Cortex of kidney (tissue), 1 donor: ENCODE measurements at places on chromosomes 3 and 15.

DNA sequence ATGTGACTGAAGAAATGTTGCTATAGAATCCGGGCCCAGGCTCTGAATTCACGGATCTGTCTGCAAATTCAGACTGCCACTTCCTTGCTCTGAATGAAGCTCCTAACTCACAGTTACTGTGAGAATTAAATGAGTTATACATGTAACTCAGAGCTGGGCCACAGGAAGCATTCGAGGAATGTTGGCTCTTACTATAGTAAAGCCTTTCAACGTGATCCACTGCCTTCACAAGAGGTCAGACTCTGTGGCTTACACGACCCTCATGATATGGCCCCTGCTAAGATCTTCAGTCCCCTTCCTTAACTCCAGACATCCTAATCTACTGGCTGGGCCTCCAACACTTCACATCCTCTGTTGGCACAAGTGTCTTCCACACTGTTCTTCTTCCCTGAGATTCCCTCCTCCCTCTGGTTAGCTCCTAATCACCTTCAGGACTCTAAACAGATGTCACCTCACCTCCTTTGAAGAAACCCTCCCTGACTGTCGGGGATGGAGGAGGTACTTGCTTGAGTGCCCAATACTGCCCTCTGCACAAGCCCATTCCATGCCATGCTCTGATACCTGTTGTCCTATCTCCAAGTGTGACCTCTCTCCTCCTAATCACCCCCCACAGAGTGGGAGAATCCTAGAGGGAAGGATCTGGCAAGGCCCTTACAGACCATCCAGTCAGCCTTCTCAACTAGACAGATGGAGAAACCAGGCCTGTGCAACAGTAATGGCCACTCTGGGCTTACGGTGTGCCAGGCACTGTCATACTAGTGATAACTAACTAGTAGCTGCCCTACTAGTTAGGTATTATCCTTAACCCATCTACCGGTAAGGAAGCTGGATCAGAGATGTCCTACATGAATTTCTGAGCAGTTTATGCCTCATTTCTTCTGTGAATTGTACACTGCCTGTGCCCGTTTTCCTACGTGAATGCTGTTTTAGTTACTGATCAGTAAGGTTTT, 1.3 kb downstream of the ACTR8 start:
- DNase-seq = no peak

- no peak for DNase-seq
Measured at GRCh38 chr3:10010421-10010877, 15.8 kb upstream of the FANCD2 start.

- no peak for DNase-seq
Measured at GRCh38 chr3:191261304-191261638, 62.2 kb downstream of the OSTN start.

DNA sequence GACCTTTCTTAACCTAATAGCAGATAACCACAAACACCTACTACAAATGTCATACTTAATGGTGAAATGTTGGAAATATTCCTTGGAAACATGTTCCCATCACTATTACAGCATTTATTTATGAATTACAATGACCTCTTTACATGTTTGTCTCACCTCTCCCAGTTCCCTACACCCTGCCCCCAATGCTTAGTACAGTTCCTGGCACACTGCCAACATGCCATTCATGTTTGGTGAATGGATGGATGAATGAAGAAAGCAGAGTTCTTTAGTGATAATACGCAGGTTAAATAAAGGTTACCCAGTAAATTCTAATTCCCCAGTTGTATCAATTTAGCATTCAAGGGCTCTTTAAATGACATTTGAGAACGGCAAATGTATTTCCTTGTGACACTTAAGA, 259.9 kb upstream of the ATP11B start:
- DNase-seq = no peak

DNA sequence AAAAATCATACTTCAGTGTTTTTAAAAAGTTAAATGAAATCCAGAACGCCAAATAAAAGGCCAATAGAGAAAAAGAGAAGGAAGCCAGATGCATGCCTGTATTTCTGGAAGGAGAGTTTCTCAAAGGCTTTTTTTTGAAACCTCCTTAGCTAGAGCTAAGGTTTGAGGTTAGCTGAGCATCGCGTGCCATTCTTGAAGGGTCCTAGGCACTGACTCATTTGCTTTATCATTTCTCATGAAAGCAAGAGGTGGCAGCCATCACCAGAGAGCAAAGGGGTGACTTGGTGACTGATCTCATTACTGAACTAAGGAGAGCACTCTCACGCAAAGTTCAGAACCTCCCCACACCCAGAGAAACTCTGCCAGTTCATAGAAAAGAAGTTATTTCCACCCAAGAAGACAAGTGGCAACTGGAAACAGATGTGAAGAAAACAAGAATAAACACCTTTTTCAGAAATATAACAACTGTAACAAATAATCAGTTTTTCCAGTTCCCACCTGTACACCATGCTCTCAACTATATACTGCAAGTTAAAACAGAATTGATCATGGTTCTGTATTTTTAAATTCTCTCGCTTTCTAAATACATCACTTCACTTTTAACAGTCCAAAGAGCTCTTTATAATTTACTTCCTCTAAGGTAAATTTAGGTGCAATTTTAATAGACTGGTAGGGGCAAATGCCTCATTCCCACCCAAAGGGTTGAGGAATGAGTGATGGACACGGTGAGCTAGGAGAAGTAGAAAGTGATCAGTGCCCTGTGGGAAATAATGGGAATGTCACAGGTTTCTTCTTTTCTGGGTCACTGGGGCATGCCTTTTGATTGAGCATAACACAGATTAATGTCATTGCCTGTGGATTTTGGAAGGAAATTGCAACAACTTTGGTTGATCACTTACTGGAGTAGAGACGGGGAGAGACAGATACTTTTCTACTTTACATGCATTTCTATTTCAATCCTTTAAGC, 24.7 kb downstream of the GPR15 start:
- DNase-seq = no peak

DNA sequence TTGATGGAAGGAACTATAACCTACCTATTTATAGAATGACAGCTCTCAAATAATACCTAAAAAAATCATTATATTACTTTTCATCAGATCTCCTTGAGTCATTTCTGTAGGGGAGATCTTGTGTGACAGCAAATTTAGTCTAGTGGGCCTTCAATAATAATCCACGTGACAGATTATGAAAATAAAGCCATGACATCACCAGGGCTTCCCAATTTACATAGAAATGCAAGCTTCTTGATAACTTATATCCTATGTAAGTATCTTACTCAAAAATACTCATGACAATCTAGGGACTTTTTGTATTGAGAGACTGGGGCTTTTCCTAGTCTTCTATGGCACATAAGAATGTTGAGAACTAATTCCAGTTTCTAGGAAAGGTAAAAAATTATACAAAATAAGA, 21.6 kb downstream of the IFT57 start:
- no peak for DNase-seq

DNA sequence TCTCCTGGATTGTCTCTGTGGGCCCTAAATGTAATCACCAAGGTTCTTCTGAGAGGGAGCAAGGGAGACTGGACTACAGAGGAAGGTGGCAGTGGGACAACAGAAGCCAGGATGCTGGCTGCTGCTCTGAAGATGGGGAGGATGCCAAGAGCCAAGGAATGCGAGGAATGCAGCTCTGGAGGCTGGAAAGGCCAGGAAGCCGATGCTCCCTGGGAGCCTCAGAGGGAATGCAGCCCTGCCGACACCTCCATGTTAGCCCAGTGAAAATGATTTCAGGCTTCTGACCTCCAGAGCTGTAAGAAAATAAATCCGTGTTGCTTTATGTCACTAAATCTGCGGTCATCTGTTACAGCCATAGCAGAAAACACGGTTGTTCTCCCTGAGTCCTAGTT, 44.1 kb downstream of the UMPS start:
- DNase-seq = no peak

GRCh38 chr3:180306691-180307090, 270.0 kb upstream of the PEX5L start:
- no peak for DNase-seq

- DNase-seq = no peak
Measured at GRCh38 chr15:77542491-77543001, 90.2 kb downstream of the LINGO1 start.

DNA sequence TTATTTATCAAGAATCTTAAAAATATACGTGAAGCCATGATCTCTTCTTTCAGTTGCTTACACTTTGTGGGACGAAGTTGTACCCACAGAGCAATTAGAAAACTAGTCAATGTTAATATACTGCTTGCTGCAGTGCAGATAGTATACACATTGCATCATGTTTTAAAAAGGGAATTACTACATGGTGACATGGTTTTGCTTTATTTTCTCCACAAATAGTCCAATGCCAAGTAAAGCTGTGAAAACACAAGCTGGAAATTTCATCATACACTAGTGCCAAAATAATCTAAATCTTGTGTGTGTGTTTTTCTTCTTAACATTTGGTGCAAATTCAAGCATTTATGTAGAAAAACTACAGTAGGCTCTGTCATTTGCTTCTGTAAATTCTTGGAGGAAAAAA, 233.0 kb downstream of the EPHA3 start:
- no peak for DNase-seq

DNA sequence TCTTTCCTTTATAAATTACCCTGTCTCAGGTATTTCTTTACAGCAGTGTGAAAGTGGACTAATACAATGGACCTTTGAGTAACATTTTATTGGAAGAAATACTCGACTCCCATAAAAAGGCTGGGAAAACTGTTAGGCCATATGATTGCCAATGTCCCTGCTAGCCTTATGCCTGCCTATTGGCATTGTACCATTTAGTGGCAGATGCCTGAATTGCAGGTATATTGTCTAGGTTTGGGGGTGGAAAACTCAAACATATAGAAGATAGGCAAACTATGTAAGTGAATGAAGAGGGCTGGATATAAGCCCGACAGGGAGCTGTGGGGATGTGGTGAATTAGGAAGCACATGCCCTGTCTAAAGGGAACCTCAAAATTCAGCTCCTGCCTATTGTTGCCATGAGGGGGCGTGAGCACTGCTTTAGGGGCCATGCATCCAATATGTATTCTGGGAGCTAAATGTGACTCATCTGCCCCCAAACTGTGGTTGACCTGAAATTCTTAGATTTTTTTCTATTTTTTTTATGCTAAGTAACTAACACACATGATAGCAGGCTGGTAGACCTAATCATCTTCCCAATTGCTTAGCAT, 65.2 kb upstream of the TRA2B start:
- DNase-seq = no peak

- DNase-seq = no peak
Measured at GRCh38 chr3:186525369-186526255, 18.6 kb downstream of the CRYGS start.

- no peak for DNase-seq
Measured at GRCh38 chr15:23690450-23690852, 3.3 kb upstream of the NDN start.

GRCh38 chr3:184491867-184492615, 69.5 kb upstream of the EPHB3 start:
- DNase-seq = no peak

DNA sequence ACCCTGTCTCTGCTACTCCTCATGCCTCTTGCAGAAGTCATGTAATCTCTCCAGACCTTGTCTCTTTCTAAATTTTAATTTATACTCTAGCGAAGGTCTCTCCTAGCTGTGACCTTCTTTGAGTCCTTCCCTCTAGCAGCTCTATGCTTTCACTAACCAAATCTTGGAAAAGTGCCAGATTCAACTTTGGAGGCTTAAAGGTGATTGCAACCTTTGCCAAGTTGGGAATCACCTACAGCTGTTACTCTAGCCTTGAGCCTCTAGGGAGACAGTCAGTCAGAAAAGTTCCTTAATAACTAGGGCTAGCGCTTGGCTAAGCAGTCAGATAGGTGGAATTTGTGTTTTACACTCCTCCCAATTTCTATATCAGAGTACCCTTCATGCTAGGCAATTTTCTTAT, 46.1 kb upstream of the ABI3BP start:
- no peak for DNase-seq

GRCh38 chr15:100764778-100765466, 114.7 kb upstream of the ALDH1A3 start:
- no peak for DNase-seq

GRCh38 chr3:87145553-87145952, 81.6 kb upstream of the CHMP2B start:
- DNase-seq = no peak

GRCh38 chr15:23663232-23663631, 15.6 kb upstream of the MAGEL2 start:
- no peak for DNase-seq

GRCh38 chr3:138049157-138049919, 39.4 kb downstream of the CLDN18 start:
- DNase-seq = no peak

GRCh38 chr3:17473761-17474160, 268.7 kb downstream of the TBC1D5 start:
- no peak for DNase-seq

DNA sequence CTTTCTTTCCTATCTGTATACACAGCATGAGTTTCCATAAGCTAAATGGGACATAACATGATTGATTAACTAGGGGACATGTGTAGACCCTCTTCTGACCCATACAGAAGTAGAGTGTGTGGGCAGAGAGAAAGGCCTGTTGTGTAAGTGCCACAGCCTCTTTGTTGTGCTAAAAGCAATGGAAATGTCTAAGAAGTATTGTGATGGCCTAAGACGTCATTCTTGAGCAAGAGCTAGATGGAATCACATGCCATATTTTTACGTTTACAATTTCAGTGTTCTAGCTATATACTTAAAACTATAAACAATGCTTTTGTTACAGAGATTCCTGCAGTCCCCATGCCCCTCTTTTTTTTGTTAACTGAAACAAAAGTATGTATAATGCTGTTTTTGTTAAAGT, 61.9 kb downstream of the CD47 start:
- DNase-seq = no peak

DNA sequence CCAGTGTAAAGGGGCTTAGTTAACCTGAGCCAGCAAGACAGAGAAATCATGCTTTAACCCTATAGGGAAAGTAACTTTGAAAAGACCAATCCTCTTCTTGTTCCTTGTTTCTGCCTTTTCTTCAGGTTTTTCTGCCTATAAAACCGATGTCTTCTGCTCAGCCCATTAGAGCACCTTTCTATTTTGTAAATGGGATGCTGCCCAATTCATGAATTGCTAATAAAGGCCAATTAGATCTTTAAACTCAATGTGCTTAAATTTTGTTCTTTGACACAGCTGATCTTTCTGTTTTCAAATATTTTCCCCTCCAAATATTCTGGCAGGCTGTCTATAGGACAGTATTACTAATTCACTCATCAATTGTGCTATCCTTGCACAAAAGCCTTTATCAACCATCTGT, 33.8 kb upstream of the SPTSSB start:
- DNase-seq = no peak

GRCh38 chr3:13140596-13140995, 67.4 kb upstream of the IQSEC1 start:
- no peak for DNase-seq

DNA sequence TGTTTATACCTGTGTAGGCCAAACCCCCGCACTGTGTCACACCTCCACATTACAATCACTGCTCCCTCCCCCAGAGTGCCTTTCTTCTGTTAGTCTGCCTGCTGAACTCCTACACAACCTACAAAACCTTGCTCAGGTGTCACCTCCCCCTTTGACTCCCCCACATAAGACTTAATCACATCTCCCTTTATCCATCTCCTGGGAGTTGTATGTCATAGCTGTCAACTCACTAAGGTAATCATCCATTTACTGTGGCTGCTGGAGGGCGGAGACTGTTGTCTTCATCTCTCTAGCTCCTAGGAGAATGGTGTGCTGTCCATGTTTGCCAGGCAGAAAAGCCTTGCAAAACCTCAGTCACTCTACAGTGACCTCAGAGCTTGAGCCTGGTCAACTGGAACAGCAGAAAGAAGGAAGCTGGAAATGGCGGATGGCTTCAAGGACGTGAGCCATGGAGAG, 43.8 kb downstream of the ZNF710 start:
- DNase-seq = no peak

GRCh38 chr15:94370206-94370935, 139.0 kb downstream of the MCTP2 start:
- DNase-seq = no peak

GRCh38 chr15:60744826-60745460, 266.0 kb upstream of the ICE2 start:
- no peak for DNase-seq
